ENCODE measurements at places on chromosomes 16 and 17.

DNA sequence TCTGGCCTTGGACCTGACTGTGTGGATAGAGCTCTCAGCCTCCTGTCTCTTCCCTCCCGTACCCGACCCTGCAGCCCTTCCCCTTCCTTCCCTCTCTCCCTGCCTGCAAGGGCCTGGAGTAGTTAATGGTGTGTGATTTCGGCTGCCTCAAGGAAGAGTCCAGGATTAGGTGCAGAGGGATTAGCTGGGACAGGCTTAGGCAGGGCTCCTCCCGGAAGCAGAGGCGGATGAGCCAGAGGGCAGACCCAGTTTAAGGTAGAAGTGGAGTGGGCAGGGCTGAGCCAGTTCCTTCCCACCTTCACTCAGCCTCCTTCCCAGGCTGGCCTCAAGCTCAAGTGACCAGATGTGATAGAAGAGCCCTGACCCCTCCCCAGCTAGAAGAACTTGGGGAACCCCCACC lies 16.8 kb downstream of the GUCY2D start:
- no peak for DNase-seq

- DNase-seq, result no peak
Measured at GRCh38 chr16:12158428-12158827, 181.9 kb downstream of the SNX29 start.

GRCh38 chr16:76345163-76345661 lies 68.0 kb downstream of the CNTNAP4 start:
- no peak for DNase-seq

GRCh38 chr16:64629622-64630021 lies 492.2 kb downstream of the CDH11 start:
- no peak for DNase-seq

GRCh38 chr17:69802045-69802740 lies 272.8 kb upstream of the KCNJ16 start:
- DNase-seq, result no peak

DNA sequence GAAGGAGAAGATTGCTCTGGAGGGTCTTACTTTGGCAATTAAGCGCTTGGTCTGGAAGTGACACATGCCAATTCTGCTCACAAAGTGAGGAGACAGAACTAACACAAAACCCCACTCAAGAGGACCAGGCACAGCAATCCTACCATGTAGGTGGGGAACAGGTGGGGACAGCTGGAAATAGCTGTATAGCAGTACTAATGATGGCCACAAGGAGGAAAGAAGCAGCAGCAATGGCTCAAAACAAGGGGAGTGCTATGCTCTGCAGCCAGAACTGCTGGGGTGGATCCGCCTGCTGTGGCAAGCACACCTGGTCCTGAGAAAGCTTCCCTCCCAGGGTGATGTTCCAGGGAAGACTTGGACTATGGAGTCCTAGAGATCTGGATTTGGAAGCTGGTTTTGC lies 17.0 kb upstream of the TMEM132E start:
- no peak for DNase-seq

- DNase-seq, result no peak
Measured at GRCh38 chr16:49049191-49049590, 232.4 kb downstream of the CBLN1 start.

GRCh38 chr17:32628271-32629044 lies 141.7 kb downstream of the CDK5R1 start:
- no peak for DNase-seq

DNA sequence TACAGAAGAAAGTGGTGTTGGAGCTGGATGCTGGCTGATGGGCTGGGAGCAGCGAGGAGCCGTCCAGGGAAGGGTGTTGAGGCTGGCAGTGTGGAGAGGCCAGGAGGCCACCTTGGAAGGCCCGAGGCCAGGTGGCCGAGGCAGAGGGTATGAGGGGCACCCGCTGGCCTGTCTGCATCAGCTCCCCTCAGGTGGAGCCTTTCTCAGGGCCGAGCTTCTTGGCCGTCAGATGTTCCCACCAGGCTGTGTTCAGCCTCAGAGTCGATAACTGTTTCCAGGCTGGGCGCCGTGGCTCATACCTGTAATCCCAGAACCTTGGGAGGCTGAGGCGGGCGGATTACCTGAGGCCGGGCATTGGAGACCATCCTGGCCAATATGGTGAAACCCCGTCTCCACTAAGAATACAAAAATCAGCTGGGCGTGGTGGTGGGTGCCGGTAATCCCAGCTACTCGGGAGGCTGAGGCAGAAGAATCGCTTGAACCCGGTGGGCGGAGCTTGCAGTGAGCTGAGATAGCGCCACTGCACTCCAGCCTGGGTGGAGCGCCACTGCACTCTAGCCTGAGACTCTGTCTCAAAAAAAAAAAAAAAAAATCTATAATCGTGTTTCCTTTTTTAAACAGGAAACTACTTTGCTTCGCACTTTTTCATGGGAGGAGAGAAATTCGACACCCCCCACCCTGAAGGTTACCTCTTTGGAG lies 25.3 kb downstream of the MGRN1 start:
- no peak for DNase-seq

- DNase-seq, result no peak
Measured at GRCh38 chr17:33475594-33475993, 182.5 kb upstream of the ASIC2 start.

DNA sequence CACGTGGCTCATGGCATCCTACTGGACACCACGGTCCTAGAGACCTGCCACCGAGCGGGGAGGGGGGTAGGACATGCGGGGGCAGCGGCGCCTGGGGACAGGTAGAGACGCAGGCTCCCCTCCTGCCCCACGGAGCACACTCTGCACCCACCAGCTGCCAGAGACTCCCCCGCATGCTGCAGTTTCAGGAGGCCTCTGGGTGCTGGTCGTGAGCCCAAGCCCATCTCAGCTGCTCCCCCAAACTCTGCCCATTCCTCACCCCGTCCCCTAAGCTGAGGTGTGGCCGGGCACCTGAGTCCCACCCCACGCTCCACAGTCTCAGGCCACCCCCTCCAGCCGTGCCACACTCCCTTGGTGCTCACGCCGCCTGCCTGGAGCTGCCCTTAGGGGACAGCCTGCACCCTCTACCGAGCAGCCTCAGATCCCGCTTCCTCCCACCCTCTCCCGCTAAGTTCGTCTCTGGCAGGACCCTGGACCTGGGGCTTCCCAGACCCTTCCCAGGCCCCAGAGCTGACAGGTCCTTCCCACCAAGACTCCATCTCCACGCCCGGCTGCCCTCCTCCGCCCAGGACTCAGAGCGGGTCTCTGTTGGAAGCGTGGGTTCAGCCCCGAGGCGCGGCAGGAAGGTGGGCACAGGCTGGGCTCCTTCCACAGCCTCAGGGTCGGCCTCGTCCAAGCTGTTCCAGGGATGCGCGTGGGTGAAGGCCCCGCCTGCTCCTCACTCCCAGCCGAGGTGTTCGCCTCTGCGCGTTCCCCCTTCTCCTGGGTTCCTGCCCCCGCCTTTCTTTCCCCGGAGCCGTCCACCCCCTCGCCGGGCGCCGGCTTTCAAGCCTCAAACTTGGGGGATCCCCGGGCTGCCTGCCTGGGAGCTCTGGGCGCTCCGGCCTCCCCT lies 1.3 kb downstream of the RAB40B start:
- DNase-seq, result no peak

DNA sequence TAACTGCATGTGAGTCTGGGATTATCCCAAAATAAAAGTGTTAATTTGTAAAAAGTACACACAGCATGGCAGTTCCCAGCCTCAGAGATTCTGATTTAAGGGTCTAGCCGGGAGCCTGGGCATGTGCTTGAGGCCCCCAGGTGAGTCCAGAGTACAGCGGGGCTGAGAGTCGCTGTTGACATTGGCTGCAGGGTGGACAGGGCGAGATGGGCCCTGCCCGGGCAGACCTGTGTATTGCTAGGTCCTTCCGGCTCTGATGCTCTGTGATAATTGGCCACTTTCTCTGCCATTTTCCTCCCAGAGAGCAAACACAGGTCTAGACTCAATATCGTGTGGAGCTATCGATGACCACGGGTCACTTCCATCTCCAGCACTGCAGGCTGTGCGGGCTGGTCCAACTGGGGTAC lies 73.6 kb downstream of the ABCC6 start:
- DNase-seq, result no peak

- no peak for DNase-seq
Measured at GRCh38 chr17:66654106-66654740, 180.7 kb upstream of the CACNG5 start.

GRCh38 chr17:17042851-17043460 lies 699 bp downstream of the MPRIP start:
- DNase-seq, result no peak

DNA sequence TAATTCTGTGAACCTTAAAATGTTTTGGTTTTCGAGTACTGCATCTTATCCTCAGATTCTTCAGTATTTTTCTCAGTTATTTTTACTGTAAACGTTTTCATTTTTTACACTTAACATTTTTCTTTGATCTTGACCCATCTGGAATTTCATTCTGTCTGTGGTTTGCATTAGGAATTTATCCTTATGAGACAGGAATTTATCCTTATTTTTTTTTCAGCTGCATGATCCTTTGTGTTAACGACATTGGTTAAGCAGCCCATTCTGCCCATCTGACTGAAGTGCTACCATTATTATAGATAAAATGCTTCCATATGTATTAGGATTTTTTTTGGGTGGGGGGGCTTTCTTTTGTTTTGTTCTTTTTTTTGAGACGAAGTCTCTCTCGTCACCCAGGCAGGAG lies 41.0 kb downstream of the SNX29 start:
- DNase-seq, result no peak

DNA sequence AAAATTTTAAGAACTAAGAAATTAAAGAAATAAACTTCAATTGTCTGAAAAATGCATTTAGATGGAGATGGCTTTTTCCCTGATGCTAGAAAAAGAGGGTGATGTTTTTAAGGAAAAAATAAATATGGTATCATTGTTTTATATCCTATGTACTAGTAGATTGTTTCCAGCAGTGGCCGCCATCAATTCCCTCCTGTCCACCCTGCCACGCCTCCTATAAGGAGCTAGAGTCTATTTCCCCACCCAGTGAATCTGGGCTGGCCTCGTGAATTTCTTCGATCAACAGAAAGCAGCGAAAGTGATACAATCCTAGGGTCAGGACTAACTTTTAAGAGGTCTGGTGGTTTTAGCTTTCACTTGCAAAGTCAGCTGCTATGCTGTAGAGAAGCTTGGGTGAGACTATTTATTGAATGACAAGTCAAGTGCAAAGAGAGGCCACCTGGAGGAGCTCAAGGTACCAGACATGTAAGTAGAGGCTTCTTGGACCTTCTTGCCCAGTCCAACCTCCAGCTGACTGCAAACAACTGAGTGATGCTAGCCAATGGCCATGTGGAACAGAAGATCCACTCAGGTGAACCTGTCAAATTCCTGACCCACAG lies 80.9 kb upstream of the MTMR4 start:
- DNase-seq, result no peak

GRCh38 chr16:29808219-29808900 lies 2.0 kb downstream of the MAZ start:
- peak; percentile 53 for DNase-seq

GRCh38 chr16:71846431-71846830 lies 655 bp downstream of the ATXN1L start:
- DNase-seq, result peak; percentile 10

DNA sequence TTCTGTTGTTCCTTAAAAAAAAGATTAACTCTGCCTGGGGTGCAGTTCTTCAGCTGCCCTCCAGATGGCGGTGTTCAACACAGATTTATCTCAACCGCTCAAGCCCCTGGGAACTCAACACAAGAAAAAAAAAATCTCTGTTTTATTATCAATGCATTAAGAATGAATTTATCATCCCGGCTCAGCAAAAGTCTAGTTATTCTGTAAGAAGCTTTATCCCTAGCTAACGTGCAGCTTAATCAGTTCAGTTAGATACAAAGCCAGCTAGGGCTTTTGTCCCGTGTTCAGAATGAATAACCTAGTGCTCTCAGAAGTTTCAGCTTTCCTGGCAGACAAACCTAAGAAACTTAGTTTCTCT lies 475.9 kb upstream of the CCL2 start:
- DNase-seq, result peak; percentile 43

- DNase-seq, result no peak
Measured at GRCh38 chr16:263182-263774, 12.5 kb downstream of the RGS11 start.

- DNase-seq, result no peak
Measured at GRCh38 chr16:54446639-54447038, 160.1 kb upstream of the IRX3 start.

- DNase-seq, result no peak
Measured at GRCh38 chr17:41500131-41500911, 5.1 kb downstream of the KRT13 start.

- DNase-seq, result peak; percentile 66
Measured at GRCh38 chr16:29974291-29975133, 844 bp downstream of the TAOK2 start.

- no peak for DNase-seq
Measured at GRCh38 chr16:72612256-72612655, 435.7 kb downstream of the ZFHX3 start.

DNA sequence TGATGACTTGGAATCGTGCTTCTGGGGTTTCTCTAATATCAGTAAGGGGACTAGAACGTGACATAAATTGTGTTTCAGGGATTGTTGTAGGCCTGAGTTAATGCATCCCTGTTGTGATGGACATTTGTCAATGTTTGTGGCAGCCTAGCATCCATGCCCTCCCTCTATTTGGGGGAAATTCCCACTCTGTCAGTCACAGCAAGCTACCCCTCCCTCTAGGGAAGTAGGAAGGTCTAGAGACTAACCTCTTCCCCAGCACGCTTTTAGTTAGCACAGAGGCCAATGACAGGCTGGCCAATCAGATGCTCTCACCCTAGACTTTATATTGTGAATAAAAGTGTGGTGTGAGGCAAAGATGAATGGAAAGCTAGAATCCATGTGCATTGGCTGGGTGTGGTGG lies 32.4 kb upstream of the NF1 start:
- no peak for DNase-seq

- no peak for DNase-seq
Measured at GRCh38 chr17:82678265-82678891, 20.1 kb downstream of the RAB40B start.

DNA sequence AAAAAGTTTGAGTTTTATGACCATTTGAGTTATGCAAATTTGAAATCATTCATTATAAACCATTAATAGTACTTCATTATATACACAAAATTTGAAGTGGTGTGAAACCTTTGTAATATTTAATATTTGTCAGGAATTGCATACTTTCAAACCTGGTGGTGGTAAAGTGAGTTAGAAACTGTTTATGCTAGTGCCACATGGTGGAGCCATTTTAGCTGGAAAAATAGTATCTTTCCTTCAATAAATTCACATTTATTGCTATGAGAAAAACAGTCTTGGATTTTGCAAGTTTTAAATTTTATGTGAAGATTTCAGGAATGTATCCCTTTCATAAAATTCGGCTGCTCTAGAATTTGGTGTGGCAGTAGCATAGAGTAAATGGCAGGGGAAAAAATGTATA lies 7.3 kb upstream of the BLMH start:
- DNase-seq, result no peak

- no peak for DNase-seq
Measured at GRCh38 chr16:54341892-54342776, 55.5 kb upstream of the IRX3 start.

Measured in HL-60 (cell line).